ENCODE measurements at places on chromosomes 16 and 17.

DNA sequence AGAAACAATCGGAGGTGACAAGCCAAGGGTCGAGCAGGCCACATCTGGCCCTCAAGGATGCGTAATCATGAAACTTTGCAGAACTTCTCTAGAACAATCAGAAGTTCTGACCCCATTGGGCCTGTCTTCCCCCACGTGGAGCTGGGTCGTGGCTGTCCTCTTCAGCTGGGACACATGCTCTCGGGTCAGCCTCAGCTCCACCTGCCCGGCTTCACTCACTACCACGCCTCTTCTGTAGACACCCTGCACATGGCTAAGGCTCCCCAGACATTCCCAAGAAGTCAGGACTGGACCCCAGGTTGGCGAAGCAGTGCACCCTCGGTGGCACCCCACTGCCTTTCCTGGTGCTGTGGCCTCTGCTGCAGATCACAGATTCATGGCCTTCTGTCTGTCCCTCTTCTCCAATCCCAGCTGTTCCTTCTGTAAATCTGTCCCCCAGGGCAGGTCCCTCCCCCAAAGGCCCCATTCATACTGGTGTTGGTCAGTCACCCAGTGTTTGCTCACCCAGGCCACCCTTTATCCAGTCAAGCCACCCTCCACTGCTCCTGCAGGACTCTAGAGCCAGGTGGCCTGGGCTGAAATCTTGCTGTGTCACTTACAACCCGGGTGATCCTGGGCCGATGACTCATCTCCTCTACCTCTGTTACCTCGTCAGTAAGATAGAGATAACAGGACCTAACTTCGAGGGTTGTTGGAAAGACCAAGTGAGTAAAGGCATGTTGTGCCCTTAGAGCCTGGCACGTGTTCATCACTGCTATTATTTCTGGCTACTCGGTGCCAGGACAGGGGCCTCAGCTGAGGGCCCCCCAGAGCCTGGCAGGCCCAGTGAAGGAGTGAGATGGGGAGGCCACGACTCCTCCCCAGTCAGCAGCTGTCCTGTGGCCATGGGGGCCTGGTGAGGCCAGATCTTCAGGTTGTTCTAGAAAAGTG lies 1.4 kb upstream of the SLC5A11 start:
- DNase-seq = no peak

- DNase-seq = no peak
Observed at GRCh38 chr17:79625706-79626105, 14.9 kb upstream of the RBFOX3 start.

DNA sequence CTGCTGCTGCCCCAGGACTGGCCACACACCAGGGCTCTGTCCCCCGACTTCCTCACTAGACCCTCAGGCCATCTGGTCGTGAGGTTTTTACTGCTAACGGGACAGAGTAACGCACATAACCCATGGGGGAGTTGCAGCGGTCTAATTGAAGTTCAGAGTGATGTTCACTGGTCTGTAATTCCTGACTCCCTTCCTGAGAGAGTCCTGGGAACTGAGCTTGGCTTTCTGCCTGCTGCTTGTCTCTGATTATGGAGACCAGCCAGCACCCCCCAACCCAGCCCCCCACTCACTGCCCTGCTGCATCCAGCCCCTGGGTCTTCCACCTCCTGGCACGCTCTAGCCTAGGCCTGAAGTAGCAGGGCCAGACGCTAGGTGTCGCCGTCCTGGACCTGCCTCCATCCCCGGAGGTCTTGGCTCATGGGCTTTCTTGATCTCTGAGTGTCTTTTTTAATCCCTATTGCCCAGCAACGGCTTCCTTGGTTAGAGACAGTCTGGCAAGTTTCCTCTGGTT lies 192.9 kb downstream of the CCDC182 start:
- peak; percentile 47 for DNase-seq

DNA sequence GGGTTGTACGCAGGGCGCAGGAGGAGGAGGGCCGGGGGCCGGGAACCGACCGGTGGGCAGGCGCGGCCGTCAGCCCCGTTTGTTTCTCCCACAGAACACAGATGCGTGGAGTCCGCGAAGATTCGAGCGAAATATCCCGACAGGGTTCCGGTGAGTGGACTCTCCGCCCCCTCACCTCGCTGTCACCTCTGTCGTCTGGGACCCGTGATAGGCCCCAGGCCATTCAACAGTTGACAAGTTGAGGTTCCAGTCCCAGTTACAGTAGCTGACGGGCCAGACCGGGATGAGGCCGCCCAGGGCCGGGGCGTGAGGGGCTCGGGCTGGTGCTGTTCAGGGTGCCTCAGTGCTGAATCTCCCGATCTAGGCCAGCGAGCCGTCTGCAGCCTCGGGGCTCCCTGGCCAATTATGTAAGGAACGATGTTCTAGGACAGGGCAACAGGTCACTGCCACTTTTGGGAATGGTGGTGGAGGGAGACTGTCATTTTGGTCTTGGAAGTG lies 628 bp downstream of the GABARAPL2 start:
- no peak for DNase-seq

DNA sequence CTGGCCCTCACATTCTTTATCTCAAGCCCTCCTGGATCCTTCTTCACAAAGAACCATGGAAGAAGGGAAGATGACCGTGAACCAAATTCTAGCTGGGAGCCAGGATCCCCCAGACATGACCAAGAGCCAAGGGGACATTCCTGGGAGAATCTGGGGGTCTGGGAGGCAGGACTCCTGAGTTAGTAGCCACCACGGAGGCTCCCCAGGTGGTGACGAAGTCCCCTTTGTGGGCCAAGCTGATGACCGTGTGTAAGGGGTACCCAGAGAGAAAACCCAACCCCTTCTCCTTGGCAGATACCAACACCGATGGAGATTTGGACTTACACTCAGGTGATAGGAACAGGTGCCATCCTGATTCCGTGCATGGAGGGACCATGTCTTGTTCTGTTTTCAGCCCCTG lies 6.8 kb upstream of the GFAP start:
- DNase-seq = peak; percentile 10

- peak; percentile 42 for DNase-seq
Observed at GRCh38 chr17:16352667-16353316, 477 bp downstream of the CENPV start.

DNA sequence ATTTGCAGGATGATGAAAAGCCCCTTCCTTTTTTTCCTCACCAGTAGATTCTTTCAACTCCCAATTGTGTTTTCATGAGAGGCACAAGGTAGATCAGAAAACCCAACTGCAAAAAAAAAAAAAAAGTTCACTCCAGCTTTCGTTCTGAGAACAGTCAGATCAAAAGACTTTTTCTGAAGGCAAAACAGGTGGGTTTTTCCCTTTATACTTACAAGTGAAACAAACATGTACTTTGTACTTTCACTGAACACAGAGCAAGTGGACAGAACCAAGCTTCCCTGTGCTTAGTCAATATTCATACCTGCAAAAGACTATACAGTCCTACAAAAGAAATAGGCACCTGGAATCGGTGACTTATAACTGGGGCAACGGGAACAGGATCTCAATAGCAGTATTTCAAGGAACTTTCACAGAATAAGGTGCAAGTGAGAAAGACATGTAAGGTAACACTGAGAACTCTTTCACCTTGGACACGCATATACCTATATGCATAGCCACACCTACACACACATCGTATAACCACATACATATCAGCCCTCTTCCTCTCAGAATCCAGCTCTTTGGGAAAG lies 54.1 kb downstream of the TOX3 start:
- no peak for DNase-seq

GRCh38 chr16:588639-588888 lies 1.3 kb upstream of the RAB40C start:
- peak; percentile 90 for DNase-seq

- peak; percentile 54 for DNase-seq
Observed at GRCh38 chr16:22206842-22207714, 1.0 kb downstream of the EEF2K start.

- no peak for DNase-seq
Observed at GRCh38 chr16:16096121-16096857, 127.0 kb downstream of the ABCC6 start.

DNA sequence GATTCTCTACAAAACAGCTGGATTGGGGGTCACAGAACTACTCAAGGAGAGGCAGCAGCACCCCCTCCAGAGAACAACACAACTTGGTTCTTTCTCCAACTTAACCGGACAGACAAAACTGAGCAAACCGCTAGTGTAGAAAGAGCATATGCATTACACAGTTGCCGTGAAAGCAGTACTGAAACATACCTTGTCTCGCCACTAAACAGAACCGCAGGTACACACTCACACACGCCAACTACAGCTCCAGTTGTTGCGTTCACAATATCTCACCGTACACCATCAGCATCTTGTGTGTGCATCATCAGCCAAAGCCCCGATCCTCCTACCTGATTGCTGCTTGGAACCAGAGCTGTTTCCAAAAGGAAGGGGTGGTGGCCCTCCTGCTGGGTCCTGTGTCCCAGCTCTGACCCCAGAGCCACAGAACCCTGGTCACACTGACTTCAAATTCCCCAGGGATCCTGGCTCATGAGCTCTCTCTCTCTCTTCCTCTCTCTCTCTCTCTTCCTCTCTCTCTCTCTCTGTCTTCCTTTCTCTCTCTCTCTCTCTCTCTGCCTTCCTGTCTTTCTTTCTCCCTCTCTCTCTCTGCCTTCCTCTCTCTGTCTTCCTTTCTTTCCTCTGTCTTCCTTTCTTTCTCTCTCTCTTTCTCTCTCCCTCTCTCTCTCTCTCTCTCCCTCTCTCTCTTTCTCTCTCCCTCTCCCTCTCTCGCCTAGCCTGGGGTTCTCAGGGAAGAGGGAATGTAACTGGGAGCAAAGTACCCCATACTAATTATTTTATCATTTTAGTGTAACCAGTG lies 8.4 kb downstream of the PIMREG start:
- DNase-seq = no peak

DNA sequence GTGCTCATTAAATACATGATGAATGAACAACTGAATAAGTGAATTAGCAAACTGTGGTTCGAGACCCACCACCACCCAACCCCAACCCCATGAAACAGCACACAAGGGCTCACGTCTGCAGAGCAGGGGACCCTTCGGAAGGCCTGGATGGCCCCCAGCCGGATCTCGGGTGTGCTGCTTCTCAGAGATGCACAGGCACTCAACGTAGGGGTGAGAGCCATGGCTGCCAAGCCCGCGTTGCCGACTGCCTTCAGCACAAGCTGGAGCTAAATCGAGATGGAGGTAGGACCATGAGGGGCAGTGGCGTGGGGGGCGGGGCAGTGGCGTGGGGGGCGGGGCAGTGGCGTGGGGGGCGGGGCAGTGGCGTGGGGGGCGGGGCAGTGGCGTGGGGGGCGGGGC lies 93.2 kb downstream of the LITAF start:
- DNase-seq = no peak

DNA sequence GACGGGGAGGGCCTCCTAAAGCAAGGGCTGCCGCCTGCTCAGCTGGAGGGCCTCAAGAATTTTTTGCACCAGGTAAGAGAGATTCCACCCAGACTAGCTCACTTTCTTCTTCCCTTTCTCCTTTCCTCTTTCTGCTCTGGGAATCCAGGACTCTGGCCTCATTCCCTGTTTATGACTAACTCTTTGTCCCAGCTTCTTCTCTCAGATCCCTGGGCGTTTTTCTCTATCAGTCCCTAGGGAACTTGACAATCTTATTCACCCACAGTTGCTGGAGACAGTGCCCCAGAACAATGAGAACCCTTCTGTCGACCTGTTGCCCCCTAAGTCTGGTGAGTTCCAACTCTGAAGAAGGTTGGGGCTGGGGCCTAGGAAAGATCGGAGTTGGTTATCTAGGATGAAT lies 15.6 kb downstream of the CNTROB start:
- DNase-seq = no peak

DNA sequence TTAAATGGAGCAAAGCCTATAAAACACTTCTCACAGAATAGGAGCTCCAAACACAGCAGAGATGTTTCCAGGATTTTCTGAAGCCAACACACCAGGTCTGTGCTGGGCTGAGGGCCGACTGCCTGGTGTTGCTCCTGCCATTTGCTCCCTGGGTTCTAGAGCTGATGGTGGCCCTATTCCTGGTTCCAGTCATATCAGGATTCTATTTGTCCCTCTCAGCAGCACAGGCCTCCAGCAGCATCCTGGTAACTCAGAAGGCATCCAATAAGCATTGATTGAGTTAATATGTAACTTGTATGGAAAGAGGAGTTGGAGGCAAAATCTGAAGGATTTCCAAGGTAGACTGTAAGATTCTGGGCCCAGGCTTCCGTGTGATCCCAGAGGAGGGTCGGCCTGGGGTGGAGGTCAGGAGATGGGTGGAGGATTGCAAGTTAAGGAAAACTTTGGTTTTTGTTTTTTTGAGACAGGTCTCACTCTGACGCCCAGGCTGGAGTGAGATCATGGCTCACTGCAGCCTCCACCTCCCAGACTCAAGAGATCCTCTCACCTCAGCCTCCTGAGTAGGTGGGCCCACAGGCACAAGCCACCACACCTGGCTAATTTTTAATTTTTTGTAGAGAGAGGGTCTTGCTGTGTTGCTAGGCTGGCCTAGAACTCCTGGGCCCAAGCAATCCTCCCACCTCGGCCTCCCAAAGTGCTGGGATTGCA lies 5.7 kb downstream of the NUPR1 start:
- no peak for DNase-seq

DNA sequence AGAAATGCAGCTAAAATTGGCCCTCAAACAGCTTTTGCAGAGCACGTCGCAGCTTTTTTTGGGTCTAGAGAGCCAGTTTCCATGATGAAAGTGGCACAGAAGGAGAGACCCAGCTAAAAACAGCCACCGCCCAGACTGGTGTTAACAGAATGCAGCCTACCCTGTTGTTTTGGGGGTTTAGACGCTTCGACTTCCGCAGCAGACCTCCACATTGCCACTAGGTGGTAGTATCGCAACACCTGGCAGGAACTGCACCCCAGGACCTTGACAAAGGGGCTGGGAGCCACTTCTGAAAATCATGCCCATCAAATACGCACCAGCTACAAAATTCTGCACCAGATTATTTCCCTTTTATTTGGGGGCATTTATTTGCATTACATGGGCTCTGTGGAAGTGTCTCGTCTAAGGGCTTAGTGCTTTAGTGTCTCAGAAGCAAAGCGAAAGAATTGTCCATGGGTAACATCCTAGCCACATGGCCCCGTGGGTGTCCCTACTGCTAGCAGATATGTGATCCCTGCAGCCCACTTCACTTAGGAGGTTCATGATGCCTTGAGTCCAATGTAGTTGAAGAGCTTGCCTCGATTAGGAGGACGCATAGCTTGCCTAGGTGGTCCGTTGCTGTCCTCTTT lies 167.1 kb downstream of the HAPSTR1 start:
- peak; percentile 88 for DNase-seq

DNA sequence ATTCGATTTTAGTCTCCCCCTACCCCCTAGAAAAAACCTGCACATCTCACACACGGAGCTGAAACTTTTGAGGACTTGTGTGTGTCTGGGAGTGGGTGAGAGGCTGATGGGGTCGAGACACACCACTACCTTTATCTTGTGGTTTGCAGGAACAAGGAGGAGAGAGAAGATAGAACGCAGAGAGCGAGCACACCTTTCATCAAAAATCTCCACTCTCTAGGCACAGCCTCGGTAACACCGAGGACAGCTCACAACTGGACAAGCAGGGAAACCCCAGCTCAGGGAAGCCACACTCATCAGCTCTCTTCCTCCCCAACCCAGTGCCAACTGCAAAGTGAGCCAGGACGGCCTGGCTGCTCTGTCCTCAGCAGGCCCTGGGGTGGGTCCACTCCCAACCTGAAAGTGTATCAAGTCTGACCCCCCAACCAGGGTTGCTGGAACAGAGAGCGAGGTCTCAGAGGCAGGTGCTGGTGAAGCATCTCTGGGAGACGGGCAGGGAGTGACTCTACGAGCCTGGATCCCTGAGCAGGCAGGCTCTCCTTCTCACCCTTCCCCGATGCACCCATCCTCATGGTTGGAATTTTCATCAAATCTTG lies 5.2 kb upstream of the GHDC start:
- no peak for DNase-seq

- no peak for DNase-seq
Observed at GRCh38 chr17:54864636-54865356, 35.9 kb upstream of the TOM1L1 start.

GRCh38 chr17:12136646-12137045 lies 116.0 kb downstream of the MAP2K4 start:
- no peak for DNase-seq

GRCh38 chr17:3808701-3809100 lies 7.7 kb upstream of the ITGAE start:
- no peak for DNase-seq
